ENCODE measurements at places on chromosomes 1 and 21. TPM values are rescaled to one million over a fixed set of nuclear protein-coding genes. Genes with fewer than 3 reads are reported as not detected.

Gene ATP8B2
- 59.2 TPM for total RNA-seq

Gene C1orf185
- total RNA-seq: not detected

Gene GSTM4
- total RNA-seq: 10.5 TPM

Gene CPLANE2
- 7.1 TPM for total RNA-seq

Gene UTS2
- total RNA-seq: not detected

Gene RPTN
- total RNA-seq: not detected

Gene ADORA3
- total RNA-seq: not detected

Gene LIX1L
- total RNA-seq: 37.4 TPM

Gene S100A7A
- total RNA-seq: not detected

Gene IFI44L
- total RNA-seq: 14.7 TPM

Gene LCE1A
- total RNA-seq: not detected

Gene CD1D
- total RNA-seq: 0.11 TPM

Gene DAB1
- total RNA-seq: not detected
